ENCODE measurements at places on chromosomes 5 and 9. TPM values are rescaled to one million over a fixed set of nuclear protein-coding genes. Genes with fewer than 3 reads are reported as not detected.

Gene BNC2
- total RNA-seq = 4.7 TPM

Gene CFAP157
- 0.06 TPM for total RNA-seq

Gene PKD2L2
- not detected for total RNA-seq

Gene MSMP
- not detected for total RNA-seq

Gene KCNMB1
- total RNA-seq = not detected

All from A549 treated with DMSO at 1 μM for 4 hours (cell line).